ENCODE measurements at places on chromosomes 16 and 17. TPM values are rescaled to one million over a fixed set of nuclear protein-coding genes. Genes with fewer than 3 reads are reported as not detected.

The MLKL gene
- 0.63 TPM for total RNA-seq

The NPIPB9 gene
- 11.6 TPM for total RNA-seq

The TBC1D3B gene
- 13.5 TPM for total RNA-seq

The IRX3 gene
- not detected for total RNA-seq

The CPHXL2 gene
- total RNA-seq = not detected

The GGT6 gene
- not detected for total RNA-seq

The CHRNE gene
- total RNA-seq = 0.94 TPM

The TVP23A gene
- total RNA-seq = 31.9 TPM

The EPX gene
- not detected for total RNA-seq

The ADCY9 gene
- total RNA-seq = 13.5 TPM

The PGP gene
- 23.8 TPM for total RNA-seq

The KRTAP9-4 gene
- total RNA-seq = not detected

The ZNF764 gene
- total RNA-seq = 13.8 TPM

The MED9 gene
- 28.5 TPM for total RNA-seq

The CIITA gene
- total RNA-seq = 0.31 TPM
